Stimulated activated CD8-positive, alpha-beta memory T cell treated with anti-CD3 and anti-CD28 coated beads, Interleukin-15, amount 100 ng/mL, for 24 hours (primary cell): ENCODE measurements at places on chromosomes 12 and 14.

DNA sequence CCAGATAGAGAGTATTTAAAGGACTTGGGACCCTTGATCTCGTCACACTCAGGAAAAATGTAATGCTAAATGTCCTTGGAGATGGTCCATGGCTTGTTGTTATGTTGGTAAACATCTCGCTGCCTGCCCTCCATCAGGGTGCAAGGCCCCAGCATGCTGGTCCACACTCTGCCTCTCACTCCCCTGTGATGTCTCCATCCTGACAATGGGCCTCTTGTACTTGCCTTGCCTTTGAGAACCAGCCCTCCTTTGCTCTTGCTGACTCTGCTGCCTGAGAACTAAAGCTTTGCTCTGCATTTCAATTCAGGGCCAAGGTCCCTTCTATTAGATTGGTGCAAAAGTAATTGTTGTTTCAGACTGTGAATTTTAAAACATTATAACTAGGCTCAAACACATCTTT lies 131.0 kb upstream of the LMNTD1 start:
- DNase-seq = no peak

DNA sequence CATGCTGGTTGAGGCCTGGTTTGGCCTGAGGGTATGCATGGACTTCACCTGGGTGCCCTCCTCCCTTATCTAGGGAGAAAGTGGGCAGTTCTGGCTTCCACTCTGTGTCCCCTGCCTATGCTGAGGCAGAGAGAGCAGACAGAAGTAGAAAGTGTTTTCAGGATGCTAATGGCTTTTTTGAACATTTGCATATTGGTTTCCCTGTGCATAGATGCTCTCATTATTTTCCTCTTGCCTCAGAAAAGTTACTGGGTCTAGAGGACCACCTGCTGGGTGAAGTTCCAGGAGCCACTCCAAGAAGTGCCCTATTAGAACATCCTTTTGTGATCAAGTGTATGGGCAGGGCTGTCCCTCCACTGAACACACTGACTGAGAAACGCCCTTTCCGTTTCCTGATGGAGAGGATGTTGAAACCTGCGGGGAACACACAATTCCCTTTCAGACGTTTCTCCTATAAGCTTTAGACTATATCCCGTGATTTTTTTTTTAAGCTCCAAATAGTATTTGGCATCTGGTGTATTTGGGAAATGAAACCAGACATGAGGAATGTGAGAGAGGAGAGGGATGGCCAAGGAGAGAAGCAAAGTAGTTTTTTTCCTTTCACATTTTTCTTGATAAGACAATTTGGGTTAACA lies 66.6 kb downstream of the DAAM1 start:
- no peak for DNase-seq

DNA sequence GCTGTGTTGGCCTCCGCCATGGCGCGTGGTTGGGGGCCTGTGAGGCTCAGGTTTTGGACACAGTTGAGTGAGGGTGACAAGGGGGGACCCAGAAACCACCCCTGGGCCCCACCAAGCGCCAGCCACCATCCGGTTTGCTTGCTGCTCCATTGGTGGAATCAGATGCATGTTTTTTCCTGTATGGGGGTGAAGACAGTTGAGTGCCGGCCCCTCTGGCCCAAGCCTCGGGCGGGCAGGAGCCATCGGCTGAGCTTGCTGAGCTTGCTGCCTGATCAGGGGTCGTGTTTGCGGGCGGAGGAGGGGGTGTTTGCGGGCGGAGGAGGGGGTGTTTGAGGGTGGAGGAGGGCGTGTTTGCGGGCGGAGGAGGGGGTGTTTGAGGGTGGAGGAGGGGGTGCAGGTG lies 6.4 kb downstream of the PGAM5 start:
- DNase-seq = no peak

- DNase-seq = no peak
These were observed 46.7 kb downstream of the TESC start for GRCh38 chr12:117052386-117053049.

DNA sequence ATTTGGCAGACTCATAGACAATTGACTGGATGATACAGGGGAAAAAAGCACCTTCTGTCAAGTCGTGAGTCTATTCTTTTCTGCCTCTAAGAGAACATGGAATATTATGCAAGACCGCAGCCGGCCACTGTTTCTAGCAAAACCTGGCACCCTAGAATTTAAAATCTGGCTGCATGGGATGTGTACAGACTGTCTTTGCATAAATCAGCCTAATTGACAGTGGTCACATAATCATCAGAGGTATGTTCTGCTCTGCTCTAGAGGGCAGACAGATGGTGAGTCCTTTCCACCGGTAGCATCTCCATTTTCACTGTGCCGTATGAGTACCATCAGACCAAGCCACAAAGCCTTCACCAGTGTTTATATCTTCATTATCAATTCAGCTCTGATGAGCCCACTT lies 80.6 kb downstream of the KCNK10 start:
- DNase-seq = no peak
